ENCODE measurements at places on chromosomes 1 and 21.
A peak's percentile ranks its signal among the peaks of the same experiment; 100 is the strongest.

GRCh38 chr1:41399145-41399795 lies 38.0 kb downstream of the FOXO6 start:
- no peak for DNase-seq

DNA sequence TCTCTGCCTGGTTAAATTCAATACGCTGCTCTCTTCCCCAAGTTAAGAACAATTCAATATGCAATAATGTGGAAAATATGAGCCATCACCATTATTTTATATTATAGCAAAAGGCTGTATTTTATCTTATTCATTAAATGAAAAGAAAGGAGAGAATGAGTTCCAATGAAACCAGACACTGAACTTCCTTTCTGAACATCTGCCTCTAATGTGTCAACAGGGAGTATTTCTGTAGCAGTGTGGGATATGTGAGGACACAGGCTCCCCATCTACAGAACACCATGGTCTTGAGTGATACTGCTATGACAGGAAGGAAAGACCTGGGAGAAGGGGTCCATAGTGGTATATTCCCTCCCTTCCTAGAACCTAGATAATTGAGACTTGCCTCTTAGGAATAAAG lies 46.3 kb downstream of the CASQ2 start:
- DNase-seq: no peak

- DNase-seq: peak; percentile 18
These were observed 657 bp upstream of the LIN9 start for GRCh38 chr1:226309398-226310244.

DNA sequence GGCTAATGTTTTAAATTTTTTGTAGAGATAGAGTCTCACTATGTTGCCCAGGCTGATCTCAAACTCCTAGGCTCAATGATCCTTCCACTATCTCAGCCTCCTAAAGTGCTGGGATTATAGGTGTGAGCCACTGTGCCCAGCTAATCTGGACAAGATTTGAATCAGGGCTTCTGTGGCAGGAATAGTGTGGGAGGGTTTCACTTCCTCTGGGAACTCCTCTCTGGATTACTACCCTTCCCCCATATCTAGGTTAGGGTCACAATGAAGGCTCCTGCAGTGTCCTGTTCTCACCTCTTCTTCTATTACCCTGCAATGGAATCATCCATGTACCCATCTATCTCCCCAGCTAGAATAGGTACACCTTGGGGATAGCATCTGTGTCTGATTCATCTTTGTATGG lies 133.6 kb upstream of the RAB4A start:
- no peak for DNase-seq

GRCh38 chr1:40635763-40636500 lies 29.6 kb downstream of the RIMS3 start:
- DNase-seq: no peak

GRCh38 chr1:214379236-214379970 lies 98.4 kb downstream of the SMYD2 start:
- DNase-seq: no peak

DNA sequence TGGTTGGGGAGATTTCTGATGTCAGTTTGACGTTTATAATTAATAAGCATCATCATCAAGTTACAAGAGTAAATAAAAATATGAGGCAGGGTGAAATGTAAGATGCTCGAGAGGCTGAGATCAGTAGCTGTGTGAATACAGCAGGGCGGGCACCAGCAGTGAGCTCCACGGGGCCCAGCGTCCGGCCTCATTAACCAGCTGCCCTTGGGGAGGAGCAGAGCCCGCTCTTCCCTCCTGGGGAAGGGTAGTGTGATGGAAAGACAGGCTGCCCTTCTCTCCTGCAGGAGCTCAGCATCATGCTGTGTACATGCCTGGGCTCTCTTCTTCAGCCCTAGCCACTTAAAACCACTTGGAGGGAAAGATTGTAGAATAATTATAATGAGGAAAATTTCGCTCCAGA lies 23.4 kb downstream of the PDE9A start:
- no peak for DNase-seq

- DNase-seq: peak; percentile 30
These were observed 81.4 kb downstream of the TGFBR3 start for GRCh38 chr1:91804546-91805023.

DNA sequence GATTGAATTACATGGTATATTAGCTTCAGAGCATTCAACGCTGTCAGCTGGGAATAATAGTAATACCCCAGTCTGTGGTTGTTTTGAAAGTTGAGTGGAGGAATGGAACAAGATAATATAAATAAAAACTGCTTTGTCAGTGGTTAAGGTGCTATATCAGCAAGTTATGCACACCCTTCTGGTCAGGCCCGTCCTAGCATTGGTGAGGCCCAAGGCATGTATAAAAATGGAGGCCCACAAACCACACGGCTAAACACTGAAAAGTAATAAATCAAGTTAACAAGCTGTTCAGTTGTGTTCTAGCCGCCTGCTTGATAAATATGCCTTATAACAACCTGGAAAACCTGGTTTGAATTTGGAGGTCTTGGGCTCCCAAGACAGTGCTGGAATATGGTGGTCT lies 77.4 kb downstream of the PSMG1 start:
- DNase-seq: no peak

GRCh38 chr1:156664046-156664766 lies 13.0 kb downstream of the NES start:
- DNase-seq: no peak

DNA sequence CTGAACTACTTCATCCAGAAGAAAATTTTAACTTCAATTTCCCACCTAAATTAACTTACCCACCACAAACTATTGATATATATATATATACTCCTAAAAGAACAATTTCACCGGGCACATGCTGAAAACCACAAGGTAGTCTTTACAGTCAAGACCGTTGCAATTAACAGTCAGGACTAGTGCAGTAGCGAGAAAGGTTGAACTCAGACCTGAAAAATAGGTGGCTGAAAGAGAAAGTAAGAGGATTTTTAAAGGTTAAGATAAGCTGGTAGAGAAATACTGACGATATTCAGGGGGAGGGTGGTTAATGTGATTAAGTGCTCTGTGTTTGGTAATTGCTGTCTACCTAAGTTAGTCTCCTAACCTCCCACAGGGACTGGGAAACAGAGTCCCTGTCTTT lies 1153.5 kb upstream of the TMPRSS15 start:
- no peak for DNase-seq

GRCh38 chr1:73611681-73612080 lies 586.3 kb downstream of the LRRIQ3 start:
- no peak for DNase-seq

- DNase-seq: no peak
These were observed 11.4 kb downstream of the KCNJ6 start for GRCh38 chr21:37904856-37905255.

GRCh38 chr1:179921981-179922872 lies 32.4 kb upstream of the CEP350 start:
- no peak for DNase-seq

DNA sequence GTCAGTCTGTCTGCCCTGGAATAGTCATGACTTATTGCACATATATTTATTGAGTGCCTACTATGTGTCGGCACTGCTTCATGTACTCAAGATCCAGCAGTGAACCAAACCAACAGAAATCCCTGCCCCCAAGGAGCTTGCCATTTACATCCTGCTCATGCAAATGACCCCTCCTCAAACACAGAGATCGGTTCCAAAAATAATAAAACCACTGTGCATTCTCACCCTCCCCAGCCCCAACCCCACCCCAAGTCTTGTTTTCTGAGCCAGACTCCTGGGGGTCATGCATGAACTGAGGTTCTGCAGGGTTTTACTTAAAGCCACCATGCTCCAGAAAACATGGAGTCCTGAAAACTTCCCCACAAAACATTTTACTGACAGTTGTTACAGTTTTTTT lies 61.9 kb downstream of the KIAA0040 start:
- no peak for DNase-seq

- DNase-seq: no peak
These were observed 185.0 kb downstream of the ZBTB18 start for GRCh38 chr1:244236101-244236500.

DNA sequence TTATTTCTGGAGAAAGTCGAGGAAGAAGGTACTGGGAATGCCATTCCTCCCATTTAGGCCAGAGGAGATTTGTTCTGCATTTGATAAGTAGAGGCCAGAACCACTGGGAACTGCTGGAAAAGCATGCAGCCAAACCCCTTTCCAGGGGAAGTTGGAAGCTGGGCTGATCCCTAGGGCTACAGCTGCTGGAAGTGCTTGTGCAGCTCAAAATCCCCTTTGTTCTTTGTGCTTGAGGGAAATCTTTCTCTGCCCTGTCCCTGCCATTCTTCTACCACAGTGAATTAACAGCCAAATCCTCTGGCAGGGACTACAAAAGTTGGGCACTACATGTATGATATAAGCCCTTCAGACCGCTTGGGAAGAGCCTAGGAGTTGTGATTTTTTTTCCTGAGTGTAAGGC lies 734.1 kb downstream of the LRRIQ3 start:
- no peak for DNase-seq

GRCh38 chr1:18119289-18119688 lies 11.7 kb downstream of the IGSF21 start:
- DNase-seq: no peak

DNA sequence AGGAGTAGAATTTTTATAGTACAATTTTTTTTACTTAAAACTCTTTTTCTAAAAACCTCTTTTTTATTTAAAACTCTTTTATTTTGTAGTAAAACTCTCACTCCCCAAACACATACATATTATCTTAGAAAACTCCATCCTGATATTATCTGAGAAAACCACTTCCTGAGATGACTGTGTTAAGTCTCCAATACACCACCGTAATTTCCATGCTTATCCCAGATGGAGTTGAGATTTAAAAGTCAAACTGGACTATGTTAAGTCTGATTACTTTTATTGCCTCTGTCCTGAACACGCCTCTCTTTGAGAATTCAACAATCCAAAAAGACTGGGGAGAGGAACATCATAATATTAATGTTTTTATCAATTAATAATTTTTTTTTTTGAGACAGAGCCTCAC lies 3.7 kb downstream of the SEC16B start:
- no peak for DNase-seq

DNA sequence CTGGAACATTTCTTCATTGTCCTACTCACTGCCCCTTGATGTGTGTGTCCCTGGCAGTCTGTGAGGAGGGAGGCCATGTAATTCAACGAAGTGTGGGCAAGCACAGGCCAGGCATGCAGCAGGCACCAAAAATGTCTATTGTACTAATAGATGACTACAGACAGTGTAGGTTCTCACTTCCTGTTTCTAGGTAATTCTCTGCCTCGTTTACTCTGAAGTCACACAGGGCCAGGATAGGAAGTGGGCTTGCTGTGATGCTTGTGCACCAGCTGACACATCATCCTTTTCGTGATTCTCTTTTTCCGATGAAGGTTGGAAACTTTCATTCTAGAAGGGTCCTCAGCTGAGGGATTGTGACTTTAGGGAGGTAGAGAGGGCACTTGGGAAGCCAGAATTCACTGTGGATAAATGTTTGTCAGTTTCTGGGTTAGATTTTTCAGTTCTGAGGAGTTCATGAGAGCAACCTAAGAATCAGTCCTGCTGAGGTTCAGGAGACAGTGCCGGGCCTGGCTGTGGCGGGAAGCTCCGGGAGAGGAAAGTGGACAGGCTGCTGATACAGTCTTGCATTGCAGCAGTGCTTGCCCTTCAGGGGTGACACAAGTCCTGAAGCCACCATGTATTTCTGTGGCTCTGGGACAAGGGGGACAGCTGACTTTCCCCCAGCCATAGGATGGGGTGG lies 4.3 kb upstream of the CSF1 start:
- peak; percentile 55 for DNase-seq
